Left renal cortex interstitium (tissue), 4 donors: ENCODE measurements at places on chromosomes 6 and 20.

GRCh38 chr20:11231742-11232648 is 558.2 kb upstream of the JAG1 start:
- DNase-seq = no peak

GRCh38 chr6:155523821-155524651 is 68.4 kb upstream of the NOX3 start:
- no peak for DNase-seq

GRCh38 chr20:48287552-48288170 is 502.4 kb upstream of the SULF2 start:
- no peak for DNase-seq

- DNase-seq = no peak
Observed at GRCh38 chr6:23828861-23829260, 297.2 kb upstream of the NRSN1 start.

DNA sequence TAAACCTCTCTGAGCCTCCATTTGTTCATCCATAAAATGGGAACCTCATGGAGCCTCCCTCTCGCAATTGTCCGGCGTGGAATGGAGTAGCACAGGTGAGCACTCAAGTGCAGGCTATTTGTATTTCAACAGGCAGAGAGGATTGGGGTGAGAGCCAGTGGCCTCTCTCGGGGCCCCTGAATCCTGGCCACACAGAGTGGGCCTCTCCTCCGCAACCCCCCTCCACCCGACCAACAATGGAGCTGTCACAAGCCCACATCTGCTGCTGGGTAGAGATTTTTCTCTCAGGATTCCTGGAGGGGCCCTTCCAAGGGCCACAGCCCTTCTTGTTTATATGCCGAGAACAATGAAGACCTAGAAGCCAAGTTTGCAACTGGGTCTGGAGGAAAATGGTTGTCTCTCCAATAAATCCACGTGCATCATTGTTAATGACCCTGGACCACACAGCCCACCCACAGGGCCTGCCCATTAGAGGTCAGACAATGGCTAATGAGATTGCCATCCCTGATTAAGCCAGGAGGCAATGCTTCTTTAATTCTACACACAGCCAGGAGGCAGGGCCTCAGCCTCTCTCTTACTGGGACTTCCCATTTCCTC is 233.0 kb downstream of the ANKRD60 start:
- DNase-seq = no peak

- DNase-seq = no peak
Observed at GRCh38 chr20:62463651-62464424, 12.0 kb downstream of the GATA5 start.
